ENCODE measurements at places on chromosomes 5 and 9.

- peak; percentile 25 for DNase-seq
These were observed 407.9 kb upstream of the CYLC2 start for GRCh38 chr9:102587281-102587680.

- no peak for DNase-seq
These were observed 81.5 kb upstream of the MSX2 start for GRCh38 chr5:174642816-174643405.

- DNase-seq = peak; percentile 89
These were observed at the start of gene PAM for GRCh38 chr5:102754767-102755431. TSS of gene PAM (plus strand) at chr5:102755305. CDS start at chr5:102866196, 110,891 bp downstream.

GRCh38 chr9:113955076-113955752 lies 79.1 kb downstream of the ZNF618 start:
- no peak for DNase-seq

- no peak for DNase-seq
These were observed 413.5 kb upstream of the SMC2 start for GRCh38 chr9:103680581-103680980.

GRCh38 chr9:129437626-129438323 lies 183.1 kb downstream of the C9orf50 start:
- no peak for DNase-seq

- no peak for DNase-seq
These were observed 16.5 kb downstream of the AGXT2 start for GRCh38 chr5:35031276-35031675.

GRCh38 chr9:5630081-5630507 lies 1.2 kb downstream of the RIC1 start:
- no peak for DNase-seq

DNA sequence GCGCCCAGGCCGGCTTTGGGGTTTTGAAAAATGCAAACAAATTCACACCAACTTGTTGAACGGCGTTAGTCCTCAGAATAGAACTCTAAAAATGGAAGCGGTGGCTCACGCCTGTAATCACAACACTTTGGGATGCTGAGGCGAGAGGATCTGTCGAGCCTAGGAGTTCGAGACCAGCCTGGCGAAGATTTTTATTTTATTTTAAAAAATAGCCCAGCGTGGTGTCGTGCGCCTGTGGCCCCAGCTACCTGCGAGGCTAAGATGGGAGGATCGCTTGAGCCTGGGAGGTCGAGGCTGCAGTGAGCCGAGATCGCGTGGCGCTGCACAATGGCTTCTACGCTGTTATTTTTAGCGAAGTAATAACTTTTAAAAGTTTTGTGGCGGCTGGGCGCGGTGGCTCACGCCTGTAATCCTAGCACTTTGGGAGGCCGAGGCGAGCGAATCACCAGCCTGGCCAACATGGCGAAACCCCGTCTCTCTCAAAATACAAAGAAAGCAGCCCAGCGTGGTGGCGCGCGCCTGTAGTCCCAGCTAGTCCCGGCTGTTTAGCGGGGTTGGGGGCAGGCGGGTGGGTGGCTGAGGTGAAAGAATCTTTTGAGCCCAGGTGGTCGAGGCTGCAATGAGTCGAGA lies 694 bp upstream of the PLIN2 start:
- no peak for DNase-seq

GRCh38 chr5:39835371-39835770 lies 410.6 kb upstream of the DAB2 start:
- DNase-seq = no peak

GRCh38 chr5:172749881-172750633 lies 20.9 kb downstream of the DUSP1 start:
- DNase-seq = no peak

DNA sequence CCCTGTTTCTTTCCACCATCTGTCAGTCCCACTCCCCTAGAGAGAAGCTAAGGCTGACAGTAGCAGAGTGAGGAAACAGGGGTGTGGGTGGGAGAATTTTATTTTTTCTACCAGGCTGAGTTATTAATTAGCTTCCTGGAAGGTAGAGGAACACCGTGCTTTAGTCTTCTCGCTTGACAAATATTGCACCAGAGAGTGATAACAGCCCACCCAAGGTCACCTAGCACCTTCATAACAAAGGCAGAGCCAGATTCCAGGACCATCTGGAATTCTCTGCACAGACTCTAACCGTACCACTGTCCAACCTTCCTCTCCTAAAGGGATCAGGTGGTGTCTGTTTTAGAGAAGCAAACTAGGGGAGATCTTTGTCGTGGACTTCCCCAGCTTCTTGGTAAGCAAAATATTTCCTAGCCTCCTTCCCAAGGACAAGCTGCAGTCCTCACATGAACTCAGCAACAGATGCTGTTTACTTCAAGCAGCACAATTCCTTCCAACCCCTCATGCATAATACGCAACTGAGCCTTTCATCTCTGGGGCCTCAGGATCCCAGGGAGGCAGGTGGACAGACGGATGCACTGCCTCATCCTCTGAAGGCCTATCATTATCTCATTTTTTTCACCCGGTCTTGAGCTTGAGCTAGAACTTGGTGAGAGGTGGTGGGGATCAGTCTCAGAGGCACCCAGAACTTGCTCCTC lies 308.7 kb upstream of the BRINP1 start:
- DNase-seq = peak; percentile 34

DNA sequence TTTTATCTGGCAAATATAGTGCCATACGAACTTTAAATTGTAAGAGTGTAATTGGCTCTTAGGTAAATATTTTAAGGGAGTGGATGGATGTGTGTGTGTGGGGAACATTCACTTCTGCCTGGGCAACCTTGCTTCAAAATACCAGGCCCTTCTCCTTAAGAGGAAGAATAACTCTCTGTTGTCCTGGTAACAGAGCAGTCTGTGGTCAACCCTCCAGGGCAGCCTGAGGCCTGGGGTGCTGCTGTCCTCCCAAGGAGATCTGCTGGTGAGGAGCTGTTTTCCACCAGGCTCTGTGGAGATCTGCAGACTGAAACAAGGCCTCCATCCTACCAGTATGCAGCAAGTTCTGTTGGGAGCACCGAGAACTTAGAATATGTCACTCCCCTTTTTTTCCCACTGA lies 325.2 kb downstream of the PSAT1 start:
- DNase-seq = no peak

- DNase-seq = no peak
These were observed 144.9 kb downstream of the GOLPH3 start for GRCh38 chr5:32029261-32029660.

- DNase-seq = no peak
These were observed 5.2 kb downstream of the GRAMD2B start for GRCh38 chr5:126428421-126428820.

GRCh38 chr5:62413711-62414110 lies 1.1 kb downstream of the IPO11 start:
- no peak for DNase-seq

- no peak for DNase-seq
These were observed 386.6 kb upstream of the DAB2 start for GRCh38 chr5:39811381-39811780.

- no peak for DNase-seq
These were observed 18.9 kb downstream of the UBE2QL1 start for GRCh38 chr5:6467591-6467990.

DNA sequence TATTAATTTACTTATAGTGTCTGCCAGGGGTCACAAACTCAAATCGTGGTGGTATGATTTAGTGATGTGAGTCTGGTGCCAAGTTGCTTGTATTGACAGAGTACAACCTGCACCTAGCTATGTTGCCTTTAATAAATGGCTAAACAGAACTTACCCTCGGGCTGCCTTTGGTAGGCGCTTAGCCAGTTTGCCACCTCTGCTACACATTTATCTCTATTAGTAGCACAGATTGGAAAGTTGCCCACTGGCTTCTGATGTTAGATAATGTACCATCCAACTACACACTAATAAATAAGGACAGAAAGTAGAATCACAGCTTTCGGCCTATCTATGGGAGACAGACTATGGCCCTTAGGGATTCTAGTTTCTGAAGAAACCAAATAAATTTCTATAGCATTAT lies 368.4 kb downstream of the MAN2A1 start:
- no peak for DNase-seq

GRCh38 chr5:31049936-31050704 lies 143.4 kb upstream of the CDH6 start:
- DNase-seq = no peak

GRCh38 chr9:37983381-37984067 lies 79.6 kb upstream of the SLC25A51 start:
- no peak for DNase-seq

GRCh38 chr9:127004946-127005769 lies 90.6 kb downstream of the RALGPS1 start:
- no peak for DNase-seq

DNA sequence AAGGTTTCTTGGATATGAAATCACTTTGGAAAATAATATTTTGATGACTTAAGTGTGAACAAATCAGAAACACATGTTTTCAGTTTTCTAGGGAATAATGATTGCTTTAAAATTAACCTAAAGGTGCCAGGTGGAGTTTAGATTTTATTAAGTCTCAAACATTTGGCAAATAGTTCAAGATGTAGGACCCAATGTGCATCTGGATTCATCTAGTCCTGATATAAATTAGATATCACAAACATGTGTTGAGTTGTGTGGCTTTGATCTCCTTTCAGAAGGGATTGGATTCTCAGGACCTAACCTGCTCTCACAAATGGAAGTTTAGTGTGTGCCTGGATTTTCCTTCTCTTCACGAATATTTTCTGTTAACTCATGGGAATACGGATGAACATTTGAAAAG lies 291.4 kb upstream of the ISL1 start:
- DNase-seq = no peak

DNA sequence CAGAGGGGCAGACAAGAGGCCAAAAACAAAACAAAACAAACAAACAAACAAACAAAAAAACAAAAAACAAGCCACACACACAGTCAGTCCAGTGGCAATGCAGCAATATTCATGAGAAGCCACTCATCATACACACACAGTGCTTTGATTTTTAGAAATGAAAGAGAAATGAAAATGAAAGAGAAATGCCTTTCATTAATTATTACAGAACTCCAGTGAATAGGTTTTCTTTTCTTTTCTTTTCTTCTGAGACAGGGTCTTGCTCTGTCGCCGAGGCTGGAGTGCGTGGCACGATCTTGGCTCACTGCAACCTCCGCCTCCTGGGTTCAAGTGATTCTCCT lies 36.9 kb downstream of the SPRY4 start:
- no peak for DNase-seq

GRCh38 chr5:44719856-44720255 lies 88.9 kb upstream of the MRPS30 start:
- DNase-seq = no peak

GRCh38 chr9:92406477-92406876 lies 2.1 kb upstream of the OGN start:
- no peak for DNase-seq

GRCh38 chr5:172530878-172531703 lies 76.8 kb upstream of the SH3PXD2B start:
- no peak for DNase-seq

DNA sequence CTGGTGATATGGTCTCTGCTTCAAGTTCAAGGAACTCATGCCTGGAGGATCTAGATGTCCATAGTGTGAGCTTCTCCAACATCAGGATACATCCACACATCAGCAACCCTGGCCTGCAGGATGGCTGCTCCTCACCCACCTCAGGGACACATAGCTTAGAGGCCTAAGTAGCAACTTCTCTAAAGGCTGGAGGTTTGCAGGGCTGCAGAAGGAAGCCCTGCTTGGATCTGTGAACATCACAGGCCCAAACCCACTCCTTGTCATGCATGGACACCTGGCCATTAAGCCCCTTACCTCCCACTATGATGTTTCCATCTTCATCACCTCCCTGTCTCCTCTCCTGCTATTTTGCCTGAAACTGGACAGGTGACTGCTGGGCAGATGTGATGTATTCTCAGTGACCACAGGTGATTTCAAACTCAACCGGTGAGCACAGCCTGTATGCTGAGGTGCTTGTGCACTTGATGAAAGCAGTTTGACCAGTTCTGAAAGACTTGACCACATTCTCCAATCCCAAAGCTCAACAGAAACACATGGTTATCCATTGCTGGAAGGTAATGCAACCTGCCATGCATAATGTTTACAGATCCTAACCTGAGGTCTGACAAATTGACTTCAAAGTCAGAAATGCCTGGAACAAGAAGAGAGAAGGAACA lies 205.2 kb downstream of the FSTL4 start:
- no peak for DNase-seq

- no peak for DNase-seq
These were observed 599.9 kb downstream of the RAB3C start for GRCh38 chr5:59182760-59183159.

DNA sequence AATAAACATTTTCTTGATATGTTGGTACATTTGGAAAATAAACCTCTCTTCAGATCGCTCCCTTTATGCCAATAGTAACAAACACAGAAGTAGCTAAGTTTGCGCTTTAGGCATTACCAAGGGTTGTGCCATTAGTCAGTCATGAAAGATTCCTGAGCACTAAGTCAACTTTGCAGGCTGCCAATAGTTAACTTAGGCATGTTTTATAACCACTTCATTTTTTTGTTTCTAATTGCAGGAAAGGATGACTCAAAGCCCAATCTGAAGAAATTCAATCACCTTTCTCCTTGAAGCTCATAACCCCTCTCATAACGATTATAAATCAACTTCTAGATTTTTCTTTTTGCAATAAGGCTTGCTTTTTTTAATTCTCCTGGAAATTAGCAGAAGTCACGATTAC lies 517.0 kb downstream of the AGTPBP1 start:
- DNase-seq = no peak

GRCh38 chr5:139955053-139955605 lies 88.0 kb downstream of the NRG2 start:
- DNase-seq = no peak

GRCh38 chr9:88414298-88414697 lies 26.1 kb downstream of the SPIN1 start:
- no peak for DNase-seq

GRCh38 chr5:61569353-61569752 lies 237.3 kb downstream of the ZSWIM6 start:
- DNase-seq = no peak

- DNase-seq = peak; percentile 78
These were observed 46.6 kb downstream of the CYFIP2 start for GRCh38 chr5:157312492-157312891.

DNA sequence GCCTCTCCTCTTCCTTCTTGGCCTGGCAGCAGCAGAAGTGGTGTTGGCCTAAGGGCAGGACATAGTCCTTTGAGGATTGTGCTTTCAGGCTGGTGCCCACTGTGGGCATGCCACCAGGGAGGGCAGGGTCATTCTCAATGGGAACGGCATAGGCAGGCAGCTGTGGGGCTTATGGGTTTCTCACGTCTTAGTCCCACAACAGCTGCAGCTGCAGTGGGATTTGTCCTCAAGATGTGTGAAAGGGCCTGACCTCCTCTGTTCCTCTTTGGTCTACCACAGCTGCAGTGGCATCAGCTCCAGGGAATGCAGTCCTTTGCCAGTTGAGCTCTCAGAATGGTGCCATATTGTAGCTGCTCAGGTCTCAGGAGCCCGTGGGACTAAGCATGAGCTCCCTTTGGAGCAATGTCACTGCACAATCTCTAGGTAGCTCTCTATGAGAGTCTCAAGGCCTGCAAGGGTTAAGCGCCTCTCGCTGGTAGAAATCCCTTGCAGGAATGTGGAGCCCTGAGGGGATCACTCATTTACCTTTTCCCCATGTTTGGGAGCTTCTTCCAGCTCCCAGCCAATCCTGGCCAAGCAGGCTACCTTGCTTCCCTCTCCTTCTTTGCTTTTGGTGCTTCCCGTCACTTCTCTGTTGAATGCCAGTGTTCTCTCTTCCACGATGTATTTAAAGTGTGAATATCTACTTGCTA lies 104.8 kb downstream of the GNA14 start:
- DNase-seq = no peak

- no peak for DNase-seq
These were observed 4.0 kb downstream of the MAT2B start for GRCh38 chr5:163509291-163509951.

- no peak for DNase-seq
These were observed 8.1 kb upstream of the LCP2 start for GRCh38 chr5:170305646-170306025.
